ENCODE measurements at places on chromosomes 16 and 17.

DNA sequence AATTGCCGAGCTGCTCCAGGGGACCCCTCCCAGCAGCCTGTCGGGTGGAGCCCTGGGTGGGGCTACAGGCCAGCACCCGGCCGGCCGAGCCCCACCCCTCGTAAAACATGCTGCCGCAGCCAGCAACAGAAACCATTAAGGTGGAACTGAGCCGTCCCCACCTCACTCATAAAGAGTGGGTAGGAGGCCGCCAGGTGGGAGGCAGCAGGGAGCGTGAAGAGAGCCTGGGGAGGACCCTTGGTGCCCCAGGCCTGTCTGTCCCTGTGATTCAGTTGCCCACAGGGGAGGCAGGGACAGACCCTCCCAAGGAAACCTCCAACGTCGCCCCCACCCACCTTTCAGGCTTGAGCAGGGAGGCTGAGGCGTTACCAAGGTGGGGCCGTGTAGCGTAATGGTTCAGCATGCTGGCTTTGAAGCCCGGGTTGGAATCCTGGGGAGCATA is 8.4 kb downstream of the FOXN1 start:
- no peak for DNase-seq

- DNase-seq: no peak
Observed at GRCh38 chr17:62882878-62883277, 74.8 kb upstream of the MARCHF10 start.

- DNase-seq: no peak
Observed at GRCh38 chr17:64358261-64358788, 32.3 kb downstream of the PECAM1 start.

DNA sequence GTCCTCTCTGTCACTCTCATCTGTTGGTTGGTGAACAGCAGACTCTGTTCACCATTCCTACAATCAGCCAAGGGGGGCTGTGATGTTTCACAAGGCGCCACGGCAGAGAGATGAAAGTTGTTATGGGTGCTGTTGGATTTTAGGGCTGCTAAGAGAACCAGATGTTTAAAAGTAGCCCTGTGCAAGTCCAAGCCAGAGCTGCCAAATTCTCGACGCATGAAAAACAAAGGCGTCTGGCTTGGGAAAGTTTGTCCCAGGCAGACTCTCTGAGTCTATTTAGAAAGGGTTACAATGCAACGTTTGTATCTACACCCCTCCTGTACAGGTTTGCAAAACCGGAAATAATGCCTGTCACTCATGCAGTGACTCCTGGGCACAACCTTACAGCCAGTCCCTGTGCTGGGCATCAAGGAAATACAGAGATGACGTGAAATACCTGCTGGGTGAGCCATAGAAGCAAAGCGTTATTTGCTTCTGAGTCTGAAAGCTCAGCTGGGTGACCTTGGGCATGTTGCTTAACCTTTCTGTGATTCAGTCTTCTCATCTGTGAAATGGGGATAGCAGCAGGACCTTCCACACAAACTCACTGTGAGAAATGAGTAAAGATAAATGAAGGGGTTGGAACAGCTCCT is 74.8 kb downstream of the XYLT1 start:
- DNase-seq: no peak

DNA sequence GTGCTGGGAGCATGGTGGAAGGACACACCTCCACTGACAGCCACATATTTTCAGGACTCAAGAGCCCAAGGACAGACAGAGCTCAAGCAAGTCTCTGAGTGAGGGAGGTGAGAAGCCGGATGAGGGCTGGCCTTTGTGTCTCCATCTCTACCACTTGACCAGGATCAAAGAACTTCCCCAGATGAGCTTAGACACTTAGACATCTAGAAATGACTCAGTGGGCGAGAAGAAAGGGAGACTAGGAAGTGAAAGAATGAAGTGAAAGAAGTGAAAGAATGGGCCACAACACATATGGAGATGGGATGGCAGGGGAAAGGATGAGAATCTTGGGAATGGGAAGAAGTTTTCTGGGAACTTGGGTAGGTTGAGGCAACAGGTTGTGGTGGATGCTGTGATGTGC is 274.9 kb upstream of the CCL2 start:
- DNase-seq: no peak

DNA sequence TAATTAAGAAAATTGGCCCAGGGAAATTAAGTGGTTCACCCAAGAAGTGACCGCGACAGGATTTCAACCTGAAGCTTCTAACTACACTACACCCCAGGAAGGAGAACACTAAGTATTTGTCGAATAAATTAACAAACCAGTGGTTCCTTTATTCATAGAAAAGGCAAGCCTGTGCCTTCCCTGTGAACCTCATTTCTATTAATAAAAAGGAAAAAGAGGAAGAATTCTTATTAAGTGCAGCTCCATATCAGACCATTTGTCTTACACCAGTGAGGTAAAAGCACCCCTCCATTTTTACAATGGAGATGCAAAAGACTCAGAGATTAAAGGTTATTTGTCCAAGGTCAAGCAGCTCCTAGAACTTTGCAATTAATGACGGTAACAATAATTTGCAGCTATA is 1.7 kb downstream of the COPS3 start:
- no peak for DNase-seq

- no peak for DNase-seq
Observed at GRCh38 chr16:617855-618254, 12.9 kb upstream of the WFIKKN1 start.

GRCh38 chr17:49104511-49105074 is 28.0 kb upstream of the B4GALNT2 start:
- DNase-seq: no peak

DNA sequence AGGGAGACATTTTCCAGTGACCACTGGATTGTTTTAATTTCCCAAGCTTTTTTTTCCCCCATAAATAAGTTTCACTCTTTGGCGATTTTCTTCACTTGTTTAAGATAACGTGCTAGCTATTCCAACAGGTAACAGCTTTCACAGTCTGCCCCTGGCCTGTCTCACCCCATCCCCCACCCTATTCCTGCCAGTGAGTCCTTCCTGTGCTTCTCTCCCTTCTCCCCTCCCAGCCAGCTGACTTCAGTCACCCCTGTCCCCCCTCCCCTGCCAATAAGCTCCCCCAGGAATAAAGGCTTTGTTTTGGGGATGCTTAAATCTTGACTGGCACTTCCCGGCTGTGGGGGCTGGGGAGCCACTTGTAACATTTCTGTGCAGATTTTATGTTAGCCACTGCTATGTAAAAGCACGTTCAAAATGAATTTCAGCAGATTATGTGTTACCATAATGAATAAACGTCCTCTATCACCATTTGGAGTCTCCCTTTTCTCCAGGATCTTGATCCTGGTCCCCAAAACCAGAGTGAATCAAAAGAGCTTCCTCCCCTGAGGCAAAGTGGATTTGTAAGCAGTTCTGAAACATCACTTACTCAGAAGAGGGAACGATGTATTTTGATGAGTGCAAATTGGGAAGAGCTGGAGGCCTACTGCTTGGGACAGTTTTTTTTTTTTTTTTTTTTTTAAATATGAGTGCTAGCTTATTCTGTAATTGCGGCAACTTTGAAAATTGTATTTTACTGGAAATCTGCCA is 58.2 kb downstream of the IGF2BP1 start:
- no peak for DNase-seq

- no peak for DNase-seq
Observed at GRCh38 chr16:67430977-67431774, at the start of gene HSD11B2. Gene HSD11B2, plus strand, starts transcription at chr16:67431121. Its CDS starts 128 bp downstream, at chr16:67431249.

DNA sequence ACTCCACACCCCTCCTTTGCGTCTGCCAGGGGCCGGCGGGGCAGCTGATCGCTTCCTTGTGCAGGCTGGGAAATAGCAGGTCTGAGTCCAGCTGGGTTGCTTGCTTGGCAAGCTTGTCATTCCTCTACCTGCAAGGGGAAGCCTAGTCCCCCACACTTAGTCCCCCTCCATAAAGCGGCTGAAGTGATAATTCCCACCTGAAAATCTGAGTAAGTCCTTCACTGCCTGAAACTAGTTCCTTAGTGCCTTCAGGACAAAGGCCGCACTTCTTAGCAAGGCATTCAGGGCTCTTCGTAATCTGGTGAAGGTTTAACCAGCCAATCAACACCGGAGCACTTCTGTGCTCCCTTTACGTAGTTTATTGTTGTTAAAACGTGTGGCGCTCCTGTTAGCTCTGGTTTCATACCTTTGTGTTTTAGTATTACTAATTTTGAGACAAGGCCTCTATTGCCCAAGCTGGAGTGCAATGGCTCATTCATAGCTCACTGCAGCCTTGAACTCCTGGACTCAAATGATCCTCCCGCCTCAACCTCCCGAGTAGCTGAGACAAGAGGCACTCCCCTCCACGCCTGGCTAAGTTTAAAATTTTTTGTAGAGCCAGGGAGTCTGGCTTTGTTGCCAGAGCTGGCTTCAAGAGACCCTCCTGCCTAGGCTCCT is 817 bp downstream of the PSKH1 start:
- no peak for DNase-seq

DNA sequence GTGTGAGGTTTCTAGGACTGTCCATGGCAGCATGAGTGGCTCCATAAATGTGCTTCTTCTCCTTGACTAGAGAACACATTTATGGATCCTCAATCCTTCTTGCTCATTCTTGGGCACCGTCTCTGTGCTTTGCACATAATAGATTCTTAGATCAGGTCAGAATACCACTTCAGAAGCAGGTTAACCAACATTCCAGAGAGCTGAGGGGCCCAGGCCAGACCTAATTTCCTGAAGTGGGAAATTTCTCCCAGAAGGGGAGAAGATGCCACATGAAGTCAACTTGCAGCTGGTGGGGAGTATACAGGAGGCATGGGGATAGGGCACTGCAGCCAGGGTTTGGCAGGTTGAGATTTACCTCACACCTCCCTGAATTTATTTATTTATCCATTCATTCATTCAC is 24.4 kb upstream of the VAT1L start:
- DNase-seq: no peak

All from stimulated activated CD4-positive, alpha-beta T cell treated with anti-CD3 and anti-CD28 coated beads, Interleukin-1b, Interleukin-23, amount 100 ng/mL, for 1 hour (primary cell).